ENCODE measurements at places on chromosomes 12 and 14.
A peak's percentile ranks its signal among the peaks of the same experiment; 100 is the strongest.

DNA sequence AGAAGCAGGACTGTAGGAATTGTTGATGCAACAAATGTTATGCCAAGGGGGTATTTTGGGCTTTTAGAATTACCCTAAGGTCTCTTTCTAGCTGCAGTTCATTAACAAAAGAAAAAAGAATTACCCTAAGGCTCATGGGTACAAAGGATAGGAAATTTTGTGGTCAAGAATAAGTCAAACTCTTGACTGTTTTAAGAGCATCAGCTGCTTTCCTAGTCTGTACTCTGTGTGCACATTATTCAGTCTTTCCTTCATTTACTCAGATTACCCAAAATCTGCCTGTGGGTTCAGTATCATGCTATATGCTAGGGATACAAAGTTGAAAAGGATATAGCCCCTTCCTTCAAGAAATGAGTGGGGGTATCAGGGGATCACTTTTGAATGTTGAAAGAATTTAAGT, 36.5 kb upstream of the CCDC88C start:
- DNase-seq, result no peak

GRCh38 chr12:57016348-57016747, at the start of gene TAC3:
TAC3 (minus strand) TSS chr12:57016529; CDS start chr12:57015797, 732 bp downstream.
- DNase-seq, result no peak

DNA sequence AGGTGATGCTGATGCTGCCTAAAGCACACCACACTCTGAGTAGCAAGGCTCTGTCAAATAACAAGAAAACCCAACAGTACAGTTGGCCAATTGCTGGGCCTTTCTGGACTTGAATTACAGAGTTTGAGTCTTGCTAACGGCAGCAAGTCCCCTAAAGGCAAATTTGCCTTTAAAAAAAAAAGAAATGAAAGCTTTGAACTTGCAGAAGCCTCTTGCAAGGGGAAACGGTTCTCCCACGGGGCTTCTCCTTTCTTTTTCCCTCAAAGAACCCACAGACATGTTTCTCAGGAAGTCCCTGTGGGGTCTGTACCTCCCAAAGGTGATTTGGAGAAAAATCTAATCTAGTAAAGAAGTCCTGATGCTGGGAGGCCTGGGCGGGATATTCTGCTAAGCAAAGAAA, 191.3 kb upstream of the MYL2 start:
- DNase-seq, result no peak

GRCh38 chr12:24198070-24198469, 248.6 kb upstream of the SOX5 start:
- no peak for DNase-seq

DNA sequence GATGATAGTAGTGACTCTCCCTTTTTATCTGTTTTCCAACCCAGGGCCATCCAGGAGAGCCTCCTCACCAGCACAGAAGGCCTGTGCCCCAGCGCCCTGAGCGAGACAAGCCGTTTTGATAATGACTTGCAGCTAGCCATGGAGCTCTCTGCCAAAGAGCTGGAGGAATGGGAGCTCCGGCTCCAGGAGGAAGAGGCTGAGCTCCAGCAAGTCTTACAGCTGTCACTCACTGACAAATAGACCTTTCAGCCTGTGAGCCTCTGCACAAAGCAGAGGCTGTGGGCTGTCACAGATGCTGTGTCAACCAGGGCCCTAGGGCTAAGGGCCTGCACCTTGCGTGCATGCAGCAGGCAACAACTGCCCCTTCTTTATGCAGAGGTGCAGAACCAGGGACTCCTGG, 11.0 kb downstream of the C12orf76 start:
- no peak for DNase-seq

DNA sequence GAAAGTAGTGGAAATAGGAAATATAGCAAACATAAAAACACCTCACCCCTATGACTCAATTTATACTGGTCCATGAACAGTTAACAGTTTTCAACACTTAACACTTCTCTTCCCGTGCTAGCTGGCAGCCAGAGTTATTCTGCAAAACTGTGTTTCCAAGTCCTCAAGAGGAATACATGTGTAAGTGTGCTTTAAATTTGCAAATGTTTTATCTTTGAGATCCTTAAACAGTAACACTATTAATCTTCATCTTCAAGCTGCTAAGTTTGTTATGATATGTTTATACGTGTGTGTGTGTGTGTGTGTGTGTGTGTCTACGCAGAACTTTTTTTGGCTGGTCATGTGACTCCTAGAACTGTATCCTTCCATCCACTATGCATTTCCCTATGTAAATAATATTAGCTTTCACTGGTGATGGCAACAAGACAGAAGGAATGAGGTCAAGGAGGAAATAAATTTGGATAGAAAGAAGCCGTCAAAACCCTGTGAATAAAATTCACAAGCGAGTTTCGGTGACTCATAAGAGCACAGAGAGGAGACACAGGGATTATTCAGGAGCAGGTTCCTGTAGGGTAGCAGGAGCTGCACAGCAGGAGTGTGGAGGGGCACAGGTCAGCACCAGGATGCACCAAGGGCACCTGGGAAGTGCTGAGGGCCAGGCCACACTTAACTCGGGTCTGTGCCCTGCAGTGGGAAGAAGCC, 105.9 kb upstream of the ETV6 start:
- DNase-seq, result no peak

DNA sequence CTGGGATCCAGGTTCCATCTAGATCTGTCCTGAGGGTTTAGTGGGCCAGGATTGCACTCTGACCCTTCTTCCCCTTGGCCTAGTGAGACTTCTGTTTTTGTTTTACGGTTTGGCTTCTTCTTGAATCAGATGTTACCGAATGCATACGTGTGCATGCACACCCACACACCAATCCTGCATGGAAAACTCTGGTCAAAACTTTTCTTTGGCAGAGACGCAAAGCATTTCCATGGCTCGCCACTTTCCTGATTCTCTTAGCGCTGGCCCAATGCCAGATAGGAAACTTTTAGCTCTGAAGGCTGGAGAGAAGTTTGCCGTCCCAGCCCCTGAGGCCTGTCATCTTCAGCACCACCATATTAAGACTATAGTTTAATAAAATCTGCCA, 67.4 kb upstream of the ACTN1 start:
- no peak for DNase-seq

GRCh38 chr12:94718114-94718513, 67.8 kb upstream of the TMCC3 start:
- DNase-seq, result peak; percentile 20

All from GM13977 (cell line).